GF-D8 (cell line): ENCODE measurements at places on chromosomes 5 and 9.

- DNase-seq: no peak
Observed at GRCh38 chr5:61734966-61735365, 402.9 kb downstream of the ZSWIM6 start.

- DNase-seq: no peak
Observed at GRCh38 chr5:80935811-80936385, 24.3 kb upstream of the RASGRF2 start.

- DNase-seq: no peak
Observed at GRCh38 chr5:76443066-76443800, 40.1 kb downstream of the IQGAP2 start.

DNA sequence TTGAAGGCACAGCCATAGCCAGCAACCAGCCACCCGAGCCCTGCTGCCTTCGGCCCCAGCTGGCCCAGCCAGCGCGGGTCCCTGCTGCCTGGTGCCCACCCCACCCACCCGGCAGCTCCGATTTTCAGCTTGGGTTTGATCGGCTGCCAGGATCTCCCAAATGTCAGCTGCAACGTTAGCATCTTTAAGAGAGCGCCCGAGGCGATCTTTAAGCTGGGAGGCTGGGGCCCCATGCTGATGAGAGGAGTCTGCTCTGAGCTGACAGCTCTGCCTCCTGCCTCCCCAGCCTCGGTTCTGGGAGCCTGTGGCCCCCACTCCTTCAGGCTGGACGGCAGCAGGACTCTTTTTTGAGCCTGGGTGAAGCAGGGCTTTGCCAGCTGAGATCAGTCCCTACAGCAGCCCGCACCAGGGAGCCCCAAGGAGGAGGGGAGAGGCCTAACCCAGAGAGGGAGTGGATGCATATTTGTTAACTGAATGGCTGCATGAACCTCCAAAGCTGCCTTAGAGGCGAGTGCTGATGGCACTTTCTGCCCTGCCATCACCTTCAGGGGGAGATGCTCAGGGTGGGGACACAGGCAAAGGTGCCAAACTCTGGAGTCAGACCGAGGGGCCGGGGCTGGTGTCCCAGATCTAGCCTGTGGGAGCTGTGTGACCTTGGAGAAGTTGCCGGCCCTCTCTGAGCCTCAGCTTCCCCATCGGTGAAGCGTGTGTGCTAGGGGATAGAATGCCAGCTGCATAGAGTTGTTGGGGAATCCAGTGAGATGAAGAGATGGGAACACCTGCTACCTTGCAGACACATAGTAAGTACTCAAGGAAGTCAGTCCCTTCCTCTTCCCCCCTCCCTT is 165.5 kb downstream of the C9orf50 start:
- no peak for DNase-seq

DNA sequence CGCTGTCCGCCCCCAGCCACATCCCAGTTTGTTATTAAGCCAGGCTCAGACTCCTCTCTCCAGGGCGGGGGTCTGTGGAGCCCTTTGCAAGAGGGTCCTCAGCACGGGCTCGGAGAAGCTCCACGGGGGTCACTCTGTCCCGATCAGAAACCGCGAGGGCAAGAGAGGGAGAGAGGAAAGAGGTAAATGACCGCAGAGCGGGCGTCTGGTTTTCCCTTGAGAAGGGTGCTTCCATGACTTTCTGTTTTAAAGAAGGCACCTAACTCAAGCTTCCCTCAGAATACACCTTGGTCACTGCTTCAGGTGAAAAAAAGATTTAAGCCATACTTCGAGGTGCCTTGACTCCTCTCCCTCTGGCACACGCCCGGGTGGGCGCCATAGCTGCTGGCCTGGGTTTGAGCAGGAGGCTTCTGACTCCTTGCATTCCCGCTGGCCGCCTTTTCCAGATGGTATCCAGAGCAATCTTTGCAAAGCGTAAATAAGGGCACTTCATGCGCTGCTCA is 5.8 kb upstream of the TERT start:
- DNase-seq: no peak

- DNase-seq: no peak
Observed at GRCh38 chr5:135379046-135379654, 19.9 kb downstream of the MACROH2A1 start.

DNA sequence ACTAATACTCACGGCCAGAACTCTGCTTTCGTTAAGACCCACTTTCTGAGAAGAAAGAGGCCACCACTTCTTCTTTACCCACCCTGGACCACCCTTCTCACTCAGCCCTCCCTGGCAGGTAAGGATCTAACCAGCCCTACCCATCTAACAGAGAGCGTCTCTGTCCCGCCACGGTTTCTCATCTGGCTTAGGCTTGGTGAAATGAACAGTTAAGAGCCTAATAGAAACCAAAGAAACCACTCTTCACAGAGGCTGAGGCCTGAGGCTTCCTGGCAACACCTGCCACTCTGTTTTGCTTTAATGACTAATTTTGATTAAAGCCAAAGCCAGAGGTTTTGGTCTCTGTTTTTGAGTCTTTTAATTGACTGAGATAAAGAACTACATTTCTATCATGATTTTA is 354.1 kb upstream of the SLC30A5 start:
- DNase-seq: no peak

DNA sequence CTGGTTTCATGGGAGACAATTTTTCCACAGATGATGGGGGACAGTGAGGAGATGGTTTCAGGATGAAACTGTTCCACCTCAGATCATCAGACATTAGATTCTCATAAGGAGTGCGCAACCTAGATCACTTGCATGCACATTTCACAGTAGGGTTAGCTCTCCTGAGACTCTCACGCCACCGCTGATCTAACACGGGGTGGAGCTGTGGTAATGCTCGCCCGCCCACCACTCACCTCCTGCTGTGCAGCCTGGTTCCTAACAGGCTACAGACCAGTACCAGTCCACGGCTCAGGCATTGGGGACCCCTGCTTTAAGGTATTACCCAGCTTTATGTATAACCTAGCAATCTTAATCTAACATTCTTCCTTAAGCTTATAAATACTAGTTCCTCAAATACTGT is 35.6 kb downstream of the TTC39B start:
- DNase-seq: no peak

GRCh38 chr9:14323083-14323971 is 9.4 kb upstream of the NFIB start:
- DNase-seq: no peak

DNA sequence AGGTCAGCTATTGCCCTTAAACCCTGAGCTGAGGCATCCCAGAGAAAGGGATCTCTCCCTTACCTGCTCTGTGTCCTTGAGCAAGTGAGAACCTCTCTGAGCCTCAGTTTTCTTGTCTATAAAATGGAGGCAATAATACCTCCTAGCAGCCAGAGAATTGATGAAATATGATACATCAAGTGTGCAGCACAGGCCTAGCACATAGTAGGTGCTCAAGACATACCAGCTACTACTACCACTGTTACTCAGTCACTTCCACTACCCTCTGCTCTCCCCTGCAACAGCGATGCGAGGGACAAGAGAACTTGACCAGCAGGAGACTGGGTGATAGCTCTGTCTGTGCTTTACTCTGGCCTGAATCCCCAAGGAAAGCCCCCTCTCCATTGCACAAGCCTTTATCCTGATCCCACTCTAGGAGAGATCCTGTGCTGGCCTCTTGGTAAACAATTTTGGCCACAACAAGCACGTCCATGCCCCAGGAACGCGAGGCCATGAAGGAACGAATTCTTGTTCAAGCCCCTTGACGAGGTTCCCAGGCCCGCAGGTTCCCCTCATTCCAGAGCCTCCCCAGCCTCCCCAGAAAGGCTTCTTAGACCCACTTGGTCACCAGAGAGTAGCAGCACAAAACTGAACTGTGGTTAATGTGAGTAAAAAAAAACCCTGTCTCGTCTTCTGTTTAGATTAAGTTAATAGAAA is 39.4 kb downstream of the LRSAM1 start:
- DNase-seq: no peak

DNA sequence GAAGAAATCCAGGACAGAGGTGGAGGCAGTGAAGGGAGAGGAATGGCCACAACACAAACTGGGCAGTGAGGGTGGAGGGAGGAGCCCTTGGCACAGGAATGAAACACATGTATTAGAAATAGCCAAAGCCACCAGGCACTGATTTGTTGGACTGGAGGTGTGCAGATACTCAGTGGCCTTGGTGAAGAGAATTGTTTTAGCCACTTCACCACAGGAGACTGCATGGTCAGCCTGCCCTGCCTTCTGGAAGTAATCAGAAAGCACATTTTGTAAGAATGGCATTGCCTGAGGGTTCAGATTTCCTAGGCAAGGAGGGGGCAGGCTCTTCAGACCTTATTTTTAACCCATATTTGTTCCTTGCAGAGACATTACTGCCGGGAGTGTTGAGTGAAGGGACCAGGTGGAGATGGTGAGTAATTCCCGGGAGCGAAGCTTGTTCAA is 2.2 kb downstream of the SGCD start:
- no peak for DNase-seq

DNA sequence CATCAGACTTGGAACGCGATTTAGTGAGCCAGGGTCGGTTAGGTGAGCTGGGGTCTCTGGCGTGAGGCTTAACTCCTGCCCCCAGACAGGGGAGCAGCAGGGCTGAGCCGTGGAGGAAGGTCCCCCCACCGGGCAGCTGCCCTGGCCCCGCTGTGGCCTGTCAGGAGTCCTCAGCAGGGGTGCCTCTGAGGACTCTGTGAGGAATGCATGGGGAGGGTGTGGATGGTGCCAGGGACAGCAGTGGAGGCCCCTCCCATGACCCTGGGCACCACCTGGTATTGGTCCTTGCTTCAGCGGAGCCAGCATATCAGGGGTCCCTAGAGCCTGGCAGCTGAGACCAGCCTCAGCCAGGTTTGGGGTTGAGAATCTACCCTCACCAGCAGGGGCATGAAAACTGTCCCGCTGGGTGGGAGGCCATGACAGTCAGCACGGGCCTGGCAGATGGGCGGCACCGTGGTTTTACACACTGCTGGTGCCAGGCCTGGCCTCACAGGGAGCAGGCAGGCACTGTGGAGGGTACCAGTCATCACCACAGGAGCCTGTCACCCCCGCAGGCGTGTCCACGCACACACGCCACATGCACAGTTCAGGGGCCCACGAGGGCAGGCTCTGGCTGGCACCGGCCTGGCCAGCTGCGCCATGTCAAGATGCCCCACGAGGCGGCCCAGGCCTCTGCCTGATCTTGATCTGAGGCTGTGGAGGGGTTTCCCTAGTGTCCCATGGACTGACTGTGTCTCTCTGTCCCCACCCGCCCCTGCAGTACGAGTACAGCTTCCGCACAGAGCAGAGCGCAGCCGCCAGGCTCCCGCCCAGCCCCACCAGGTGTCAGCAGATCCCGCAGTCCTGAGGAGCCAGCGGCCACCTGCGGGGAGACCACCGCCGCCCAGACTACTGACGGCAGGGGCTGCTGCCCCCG is 111.1 kb upstream of the LMX1B start:
- DNase-seq: no peak

- no peak for DNase-seq
Observed at GRCh38 chr5:109939116-109939682, 249.5 kb downstream of the MAN2A1 start.

GRCh38 chr9:13958672-13959071 is 355.3 kb downstream of the NFIB start:
- no peak for DNase-seq

DNA sequence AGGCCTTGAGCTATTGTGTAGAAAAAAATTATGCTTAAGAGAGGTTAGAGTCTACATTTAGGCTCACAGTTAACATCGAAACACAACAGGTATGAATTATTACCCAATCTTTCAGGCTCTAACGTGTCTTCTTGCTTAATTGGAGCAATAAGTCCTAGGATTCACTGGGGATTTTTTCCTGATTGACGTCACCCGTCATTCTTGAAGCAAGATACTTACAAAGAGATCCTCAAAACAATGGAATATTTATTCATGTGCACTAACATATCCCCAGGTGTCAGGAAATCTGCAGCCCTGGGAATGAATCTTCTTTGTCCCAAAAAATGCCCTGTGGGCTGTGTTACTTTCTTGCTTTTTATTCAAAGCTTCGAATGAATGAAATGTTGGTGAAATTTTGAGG is 413.5 kb downstream of the NFIB start:
- DNase-seq: no peak

GRCh38 chr9:69204849-69205248 is 30.8 kb downstream of the TJP2 start:
- no peak for DNase-seq

GRCh38 chr9:129428864-129429577 is 191.9 kb downstream of the C9orf50 start:
- no peak for DNase-seq

- DNase-seq: no peak
Observed at GRCh38 chr5:93273176-93273575, 307.8 kb downstream of the NR2F1-AS1 start.

- DNase-seq: no peak
Observed at GRCh38 chr5:72955143-72955767, 586 bp upstream of the FCHO2 start.

GRCh38 chr5:109619606-109620005 is 70.1 kb upstream of the MAN2A1 start:
- DNase-seq: no peak

GRCh38 chr9:136615631-136616306 is 46.9 kb upstream of the EGFL7 start:
- DNase-seq: no peak

GRCh38 chr9:114754581-114754980 is 51.3 kb downstream of the TNFSF15 start:
- no peak for DNase-seq

DNA sequence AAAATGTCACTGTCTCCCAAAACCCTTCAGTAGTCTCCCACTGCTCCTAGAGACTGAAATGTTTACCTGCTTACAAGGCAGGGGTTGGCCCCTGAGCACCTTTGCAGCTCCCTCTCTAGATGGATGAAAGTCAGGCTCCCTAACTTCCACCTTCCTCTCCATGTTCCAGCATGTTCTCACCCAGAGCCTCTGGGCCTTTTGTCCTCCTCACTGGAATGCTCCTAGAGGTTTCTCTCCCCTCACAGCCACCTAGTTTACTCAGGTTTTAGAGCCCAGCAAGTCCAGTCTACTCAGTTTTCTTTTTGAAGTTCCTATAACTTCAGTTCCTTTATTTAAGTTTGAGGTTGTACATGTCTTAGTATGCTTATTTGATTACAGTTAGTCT is 815 bp upstream of the URM1 start:
- no peak for DNase-seq

GRCh38 chr5:147190331-147190730 is 44.5 kb upstream of the STK32A start:
- DNase-seq: no peak

GRCh38 chr5:130137681-130138080 is 233.4 kb downstream of the CHSY3 start:
- no peak for DNase-seq

DNA sequence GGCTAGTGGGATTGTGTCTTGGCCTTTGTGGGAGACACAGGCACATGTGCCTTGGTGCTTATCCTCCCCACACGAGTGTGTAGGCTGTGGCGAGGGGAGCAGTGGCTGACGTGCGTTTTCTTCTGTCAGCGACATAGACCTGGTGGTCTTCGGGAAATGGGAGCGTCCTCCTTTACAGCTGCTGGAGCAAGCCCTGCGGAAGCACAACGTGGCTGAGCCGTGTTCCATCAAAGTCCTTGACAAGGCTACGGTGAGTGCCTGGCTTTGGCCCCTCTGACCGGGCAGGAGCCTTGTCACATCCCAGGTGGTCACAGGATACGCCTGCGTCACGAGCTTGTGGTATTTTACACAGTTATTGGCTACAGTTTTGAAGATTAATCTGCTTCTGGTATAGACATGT is 26.4 kb downstream of the TENT4A start:
- no peak for DNase-seq
